ENCODE measurements at places on chromosomes 1 and 21.

- no peak for DNase-seq
Observed at GRCh38 chr1:56060906-56061305, 518.5 kb downstream of the PLPP3 start.

- DNase-seq: peak; percentile 33
Observed at GRCh38 chr1:15337656-15338402, 71.9 kb upstream of the EFHD2 start.

DNA sequence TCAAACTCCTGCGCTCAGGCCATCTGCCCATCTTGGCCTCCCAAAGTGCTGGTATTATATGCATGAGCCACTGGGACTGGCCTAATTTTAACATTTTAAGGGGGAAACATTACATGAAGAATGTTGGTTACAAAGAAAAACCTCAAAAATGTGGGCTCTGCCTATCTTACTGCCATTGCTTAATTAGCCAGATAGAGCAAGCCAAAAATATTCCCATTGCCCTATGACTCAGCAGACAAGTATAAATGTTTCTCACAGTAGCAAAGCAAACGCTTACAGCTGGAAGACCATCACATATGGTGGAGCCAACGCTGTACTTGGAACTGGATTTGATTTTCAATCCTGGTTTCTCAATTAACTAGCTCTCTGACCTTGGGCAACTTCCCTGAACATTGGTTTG, 502.0 kb downstream of the SMYD3 start:
- no peak for DNase-seq

- no peak for DNase-seq
Observed at GRCh38 chr1:229085291-229085690, 185.6 kb upstream of the RAB4A start.

DNA sequence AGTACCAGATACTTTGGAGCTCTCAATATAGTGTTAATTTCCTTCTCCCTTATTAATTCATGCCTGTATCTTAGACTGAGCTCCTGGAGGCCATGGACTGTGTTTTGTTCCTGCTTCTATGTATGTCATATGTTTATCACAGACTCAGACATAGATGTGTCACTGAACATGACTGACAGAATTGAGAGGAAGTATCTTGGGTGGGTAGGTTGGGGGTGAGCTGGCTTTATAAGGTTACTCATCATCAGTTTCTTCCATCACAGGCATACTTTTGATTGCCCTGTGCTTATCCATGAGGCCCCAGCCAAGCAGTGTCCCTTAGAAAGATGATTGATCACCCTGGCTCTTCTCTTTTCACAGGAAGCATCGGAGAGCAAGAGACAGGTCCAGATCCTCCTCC, 5.6 kb upstream of the SH3D21 start:
- peak; percentile 60 for DNase-seq

DNA sequence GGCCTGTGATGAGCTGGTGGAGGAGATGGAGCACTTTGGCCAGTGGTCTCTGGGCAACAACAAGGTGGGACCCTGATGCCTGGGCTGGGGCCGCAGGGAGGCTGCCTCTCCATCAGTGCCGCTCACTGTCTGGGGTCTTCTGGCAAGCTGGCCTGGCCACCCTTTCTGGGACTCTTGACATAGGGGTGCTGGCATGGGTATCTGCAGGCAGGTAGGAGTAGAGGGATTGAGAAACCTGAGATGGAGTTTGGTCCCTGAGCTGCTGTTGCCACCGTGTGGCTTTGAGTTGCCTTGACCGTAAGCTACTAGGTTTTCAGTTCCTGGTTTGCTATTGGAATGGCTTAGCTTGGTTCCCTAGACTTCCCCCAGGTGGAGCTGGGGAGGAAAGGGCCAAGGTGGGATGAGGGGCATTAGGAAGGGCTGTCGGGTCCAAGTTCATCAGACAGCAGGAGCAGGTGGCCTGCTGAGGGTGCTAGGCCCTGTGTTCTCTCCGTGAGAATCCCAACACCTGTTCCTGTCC, 13.2 kb upstream of the MFN2 start:
- peak; percentile 47 for DNase-seq

DNA sequence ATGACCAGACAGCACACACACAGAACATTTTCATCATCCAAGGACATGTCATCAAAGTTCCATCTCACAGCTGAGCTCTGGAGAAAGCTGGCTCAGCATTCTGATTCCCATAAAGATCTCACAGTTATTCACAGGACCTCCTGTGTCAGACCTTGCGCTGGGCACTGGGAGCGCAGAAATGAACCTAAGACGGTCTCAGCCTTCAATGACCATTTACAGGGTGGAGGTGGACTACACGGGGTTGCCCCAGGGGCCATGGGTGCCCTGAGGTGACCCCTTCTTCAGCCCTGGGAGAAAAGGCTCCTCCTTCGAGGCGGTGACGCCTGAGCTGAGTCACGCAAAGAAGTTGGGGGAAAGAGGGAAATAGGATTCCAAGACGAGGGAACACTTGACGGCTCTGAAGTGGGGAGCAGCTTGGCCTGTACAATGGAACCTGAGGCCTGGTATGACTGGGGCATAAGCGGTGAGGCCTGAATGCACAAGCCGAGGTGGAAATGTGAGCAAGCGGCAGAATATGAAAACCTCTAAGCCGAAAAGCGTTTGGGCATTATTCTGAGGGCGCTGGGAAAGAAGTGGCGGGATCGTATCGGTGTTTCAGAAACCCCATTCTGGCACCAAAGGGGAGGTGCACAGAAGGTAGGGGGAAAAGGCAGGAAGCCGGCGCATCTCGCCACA, 797 bp downstream of the CC2D1B start:
- peak; percentile 77 for DNase-seq

- no peak for DNase-seq
Observed at GRCh38 chr1:64839732-64840405, 95.0 kb downstream of the RAVER2 start.

DNA sequence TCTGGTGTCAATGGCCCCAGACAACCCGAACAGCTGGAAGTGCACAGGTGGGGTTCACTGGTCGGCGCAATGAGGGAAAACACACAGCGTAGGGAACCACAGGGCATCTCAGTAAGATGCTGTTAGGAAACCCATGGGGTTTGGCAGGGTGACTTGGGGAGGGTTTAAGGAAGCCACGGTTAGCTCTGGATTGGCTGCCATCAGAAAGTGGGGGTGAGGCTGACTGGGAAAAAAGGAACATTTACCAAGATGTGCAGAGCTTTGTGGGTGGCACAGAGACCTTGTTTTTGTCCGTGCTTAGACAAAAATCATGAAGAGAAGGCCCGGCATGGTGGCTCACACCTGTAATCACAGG, 11.0 kb downstream of the ALDH4A1 start:
- peak; percentile 50 for DNase-seq

DNA sequence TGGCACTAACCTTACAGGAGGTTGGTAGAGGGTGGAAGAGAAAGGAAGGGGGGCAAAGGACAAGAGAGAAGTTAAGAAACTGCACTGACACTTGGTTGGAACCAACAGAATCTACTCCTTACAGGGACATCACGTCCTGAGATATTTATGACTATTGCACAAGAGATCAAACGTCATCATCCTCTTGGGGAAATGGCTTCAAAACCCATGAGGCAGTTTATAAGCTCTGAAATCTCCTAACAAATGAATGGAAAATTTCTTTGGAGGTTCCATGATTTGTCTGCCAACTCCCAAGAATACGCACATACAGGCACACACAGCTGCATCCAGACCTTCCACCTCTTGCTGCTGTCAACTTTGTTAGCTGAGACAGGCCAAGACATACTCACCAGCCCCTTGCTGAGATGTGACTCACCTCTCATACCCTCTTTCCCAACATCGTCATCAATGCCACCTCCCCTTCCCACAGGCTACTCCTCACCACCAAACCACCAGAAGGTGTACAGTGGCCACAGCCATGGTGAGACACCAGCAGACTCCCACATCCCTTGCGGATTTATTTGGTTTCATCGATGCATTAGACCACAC, 135.5 kb downstream of the SETD4 start:
- peak; percentile 47 for DNase-seq

- no peak for DNase-seq
Observed at GRCh38 chr1:119391749-119392148, 23.2 kb downstream of the HAO2 start.

GRCh38 chr1:159122005-159122621, 45.5 kb upstream of the AIM2 start:
- DNase-seq: no peak

- no peak for DNase-seq
Observed at GRCh38 chr1:29803486-29803885, 567.2 kb downstream of the PTPRU start.

DNA sequence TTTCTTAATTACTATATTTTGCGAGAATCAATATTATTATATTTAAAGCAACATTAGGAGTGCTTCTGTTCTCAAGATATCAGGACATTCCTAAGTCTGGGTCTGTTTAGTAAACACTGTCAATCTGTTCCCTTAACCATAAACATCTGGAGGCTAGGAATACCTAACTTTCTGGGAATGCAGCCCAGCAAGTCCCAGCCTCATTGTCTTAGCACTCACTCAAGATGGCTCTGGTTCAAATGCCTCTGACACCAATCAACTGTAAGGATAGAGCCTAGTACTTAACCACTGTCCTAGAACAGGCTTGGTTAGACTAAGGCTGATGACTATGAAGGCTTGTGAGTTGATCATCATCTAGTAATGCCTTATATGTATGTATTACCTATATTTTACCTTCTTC, 61.5 kb downstream of the TNN start:
- no peak for DNase-seq

GRCh38 chr1:30414086-30414850, 309.1 kb downstream of the MATN1 start:
- no peak for DNase-seq

DNA sequence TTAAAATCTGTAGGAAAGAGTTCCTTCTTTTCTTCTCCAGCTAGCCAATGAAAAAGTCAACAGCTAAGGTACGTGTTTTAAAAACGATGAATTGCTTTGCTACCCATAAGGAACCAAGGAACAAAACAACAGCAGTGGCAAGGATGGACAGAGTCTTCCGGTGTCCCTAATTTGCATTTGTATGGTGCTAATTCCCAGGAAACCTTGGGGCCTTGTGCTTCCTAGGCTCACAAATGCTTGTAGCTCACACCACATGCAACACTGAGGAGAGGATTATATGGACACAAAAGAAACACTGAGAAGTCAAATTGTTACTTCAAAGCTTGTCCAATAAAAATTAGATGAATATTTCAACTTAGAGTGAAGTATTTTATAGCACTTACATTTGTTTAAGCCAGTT, 1.8 kb upstream of the PGBD5 start:
- no peak for DNase-seq

DNA sequence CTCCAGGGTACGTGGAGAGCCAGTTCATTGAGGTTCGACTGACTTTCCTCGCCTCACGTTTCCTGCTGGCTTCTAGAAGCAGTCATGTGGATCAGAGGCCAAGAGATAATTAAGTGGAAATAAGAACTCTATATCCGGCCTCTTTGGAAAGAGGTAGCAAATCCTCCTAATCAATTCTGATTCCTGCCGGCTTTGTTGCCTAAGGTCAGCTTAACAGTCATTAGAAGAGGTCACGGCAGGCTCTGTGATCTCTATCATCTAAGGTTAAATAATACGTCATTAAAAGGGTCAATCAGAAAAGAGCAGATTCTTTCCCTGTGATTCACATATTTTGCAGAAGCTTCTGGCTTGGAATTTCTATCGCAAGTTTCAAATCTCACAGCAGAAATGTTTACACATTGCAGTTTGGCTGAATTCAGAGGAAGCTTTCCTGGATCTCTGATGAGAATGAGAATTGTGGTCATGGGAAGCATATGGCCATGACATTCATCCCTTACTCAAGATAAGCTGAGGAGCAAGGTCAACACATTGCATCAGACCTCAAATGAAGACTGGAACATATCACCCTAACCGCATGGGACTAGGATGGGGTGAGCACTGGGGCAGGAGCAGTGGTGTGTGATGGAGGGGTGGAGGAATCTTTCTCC, 189.4 kb downstream of the PBX1 start:
- DNase-seq: no peak

GRCh38 chr1:21307663-21308305, 17.5 kb upstream of the ECE1 start:
- DNase-seq: no peak

- DNase-seq: no peak
Observed at GRCh38 chr1:111952125-111952657, 37.3 kb downstream of the KCND3 start.

GRCh38 chr1:156257711-156258110, 9.9 kb upstream of the PAQR6 start:
- DNase-seq: no peak

GRCh38 chr1:228863776-228864175, 128.5 kb downstream of the RHOU start:
- no peak for DNase-seq

DNA sequence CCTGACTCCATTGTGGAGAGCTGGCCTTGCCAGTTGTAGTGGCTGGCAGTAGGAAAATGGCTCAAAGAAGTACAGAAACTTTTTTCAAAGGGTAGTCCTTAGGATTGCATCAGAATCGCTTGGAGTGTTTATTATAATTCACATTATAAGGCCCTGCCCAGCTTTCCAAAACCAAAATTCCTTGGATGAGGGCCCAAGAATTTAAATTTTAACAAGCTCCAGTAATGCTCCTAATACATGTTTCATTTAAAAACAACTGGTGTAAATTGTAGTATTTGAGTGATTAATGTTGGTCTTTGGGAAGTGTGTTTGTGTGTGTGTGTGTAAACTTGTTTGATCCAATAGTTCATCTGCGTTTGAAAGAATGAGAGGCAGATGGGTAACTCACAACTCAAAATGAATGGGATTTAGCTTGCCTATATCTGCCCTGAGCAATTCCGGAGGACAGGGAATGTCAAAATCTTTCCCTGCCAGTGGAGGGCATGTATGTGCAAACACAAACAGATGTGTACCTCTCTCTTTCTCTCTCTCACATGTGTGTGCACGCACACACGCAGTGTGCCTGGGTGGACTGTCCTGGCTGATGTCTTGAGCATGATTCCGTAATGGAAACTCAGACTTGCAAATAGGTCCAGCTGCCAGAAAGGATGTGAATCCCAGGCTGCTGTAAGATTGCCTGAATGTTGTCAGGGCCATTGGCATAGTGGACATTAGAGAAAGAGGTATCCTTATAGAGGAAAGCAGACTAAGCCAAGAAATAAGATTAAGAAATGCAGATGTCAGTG, 293.1 kb downstream of the LMX1A start:
- DNase-seq: no peak
